ENCODE measurements at places on chromosomes 5 and 9.

- DNase-seq, result no peak
Observed at GRCh38 chr5:92337772-92338234, 954.7 kb upstream of the ARRDC3 start.

DNA sequence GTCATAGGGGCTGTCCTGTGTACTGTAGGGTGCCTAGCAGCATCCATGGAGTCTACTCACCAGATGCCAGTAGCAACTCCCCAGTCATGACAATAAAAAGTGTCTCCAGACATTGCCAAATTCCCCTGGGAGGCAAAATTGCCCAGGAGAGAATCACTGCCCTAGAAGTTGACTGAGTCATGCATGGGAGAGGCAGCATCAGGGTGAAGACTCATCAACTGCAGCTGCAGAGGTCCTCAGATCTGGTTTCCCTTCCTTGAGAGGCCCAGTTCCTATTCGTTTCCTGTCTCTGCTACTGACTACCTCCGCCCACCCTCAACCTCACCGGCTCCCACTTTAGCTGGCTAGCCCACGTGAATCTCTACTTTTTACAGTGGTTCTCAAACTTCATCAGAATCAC lies 88.6 kb upstream of the AGXT2 start:
- DNase-seq, result peak; percentile 68

DNA sequence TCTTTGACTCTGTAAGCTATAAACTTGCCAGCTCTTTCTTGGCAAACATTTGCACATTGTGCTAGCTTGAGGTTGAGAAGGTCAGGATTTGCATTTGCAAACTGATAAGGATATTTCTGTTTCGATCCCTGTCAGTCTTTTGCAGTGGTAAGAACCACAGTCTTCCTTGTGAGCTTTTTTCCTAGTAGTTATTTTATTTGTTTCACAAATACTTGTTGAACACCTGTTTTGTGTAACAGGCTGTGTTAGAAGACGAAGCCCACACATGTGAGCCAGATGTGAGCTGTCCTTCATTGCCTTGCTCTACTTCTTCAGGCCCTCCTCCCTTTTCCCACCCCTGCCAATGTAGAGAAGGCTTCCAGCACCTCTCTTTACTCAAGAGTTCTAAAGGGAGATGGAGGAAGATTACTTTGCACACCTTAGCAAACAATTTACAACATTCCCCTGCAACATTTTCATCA lies 327.0 kb upstream of the KLF4 start:
- DNase-seq, result no peak

- no peak for DNase-seq
Observed at GRCh38 chr5:126359884-126360283, 63.3 kb upstream of the GRAMD2B start.

DNA sequence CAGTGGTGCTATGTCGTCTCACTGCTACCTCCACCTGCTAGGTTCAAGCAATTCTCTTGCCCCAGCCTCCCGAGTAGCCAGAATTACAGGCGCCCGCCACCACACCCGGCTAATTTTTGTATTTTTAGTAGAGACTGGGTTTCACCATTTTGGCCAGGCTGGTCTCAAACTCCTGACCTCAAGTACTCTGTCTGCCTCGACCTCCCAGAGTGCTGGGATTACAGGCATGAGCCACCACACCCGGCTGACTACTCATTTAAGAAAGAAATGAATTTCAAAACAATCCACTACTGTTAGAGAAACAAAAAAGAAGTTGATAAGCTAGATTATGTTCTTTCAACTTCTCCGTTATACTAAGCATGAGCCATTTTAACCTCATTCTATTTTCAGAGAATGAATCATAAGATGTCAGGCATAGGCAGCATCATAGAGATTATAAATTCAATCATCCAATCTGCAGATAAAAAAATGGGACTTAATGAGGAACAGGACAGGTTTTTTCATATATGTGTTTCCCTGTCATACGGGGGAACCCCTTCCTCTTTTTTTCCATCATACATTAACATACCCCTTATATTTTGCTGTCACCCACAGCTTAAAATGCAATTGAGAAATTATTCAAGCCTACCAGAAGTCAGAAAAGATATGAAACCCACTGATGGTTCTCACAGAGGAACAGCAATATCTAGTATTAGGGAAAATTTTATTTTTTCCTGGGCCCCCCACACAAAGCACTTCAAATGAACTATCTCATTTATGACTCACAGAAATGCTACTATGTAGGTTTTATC lies 26.5 kb upstream of the ADRB2 start:
- DNase-seq, result no peak

- no peak for DNase-seq
Observed at GRCh38 chr5:41526699-41527098, 16.3 kb upstream of the PLCXD3 start.

- DNase-seq, result no peak
Observed at GRCh38 chr5:43456556-43456955, 27.1 kb downstream of the TMEM267 start.

- no peak for DNase-seq
Observed at GRCh38 chr5:14486996-14487896, 94.3 kb upstream of the OTULINL start.

GRCh38 chr5:177131352-177132135 lies 2.0 kb upstream of the NSD1 start:
- DNase-seq, result no peak

DNA sequence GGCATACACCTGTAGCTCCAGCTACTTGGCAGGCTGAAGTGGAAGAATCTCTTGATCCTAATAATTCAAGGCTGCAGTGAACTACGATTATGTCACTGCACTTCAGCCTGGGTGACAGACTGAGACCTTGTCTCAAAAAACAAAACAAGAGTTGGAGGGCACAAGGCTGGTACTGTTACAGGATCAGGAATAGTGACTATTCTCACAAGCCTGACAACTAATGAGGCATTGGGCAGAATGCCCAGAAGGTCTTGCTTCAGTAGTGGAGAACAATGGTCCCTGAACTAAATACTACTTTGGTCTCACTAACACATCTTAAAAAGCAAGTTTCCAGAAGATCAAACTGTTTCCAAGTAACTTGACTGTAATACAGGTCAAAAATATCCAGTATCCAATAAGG lies 182.9 kb upstream of the RFX3 start:
- no peak for DNase-seq

- no peak for DNase-seq
Observed at GRCh38 chr5:38443390-38443789, 113.1 kb downstream of the LIFR start.

GRCh38 chr9:109771796-109772531 lies 8.0 kb upstream of the PALM2AKAP2 start:
- DNase-seq, result no peak

GRCh38 chr9:129494113-129494789 lies 126.7 kb downstream of the C9orf50 start:
- no peak for DNase-seq

DNA sequence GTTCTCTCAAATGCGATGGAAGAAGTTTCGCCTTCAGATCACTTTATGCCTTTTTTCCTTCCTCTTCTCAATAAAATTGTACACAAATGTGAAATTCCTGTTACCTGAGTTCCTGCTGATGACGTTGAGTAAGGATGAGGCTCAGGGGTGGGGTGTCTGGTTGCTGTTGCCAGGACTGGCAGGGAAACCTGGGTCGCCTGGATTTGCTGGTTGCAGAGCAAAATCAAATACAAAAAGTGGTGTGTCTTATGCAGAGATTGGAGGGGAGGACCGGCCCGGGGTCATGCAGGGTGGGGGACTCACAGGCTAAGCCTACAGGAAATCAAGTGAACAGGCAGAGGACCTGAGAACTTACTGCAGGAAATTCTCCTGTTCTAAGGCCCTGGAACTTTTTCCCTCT lies 39.2 kb downstream of the ANXA2R start:
- no peak for DNase-seq

- no peak for DNase-seq
Observed at GRCh38 chr5:64595031-64595855, 89.4 kb downstream of the RGS7BP start.

DNA sequence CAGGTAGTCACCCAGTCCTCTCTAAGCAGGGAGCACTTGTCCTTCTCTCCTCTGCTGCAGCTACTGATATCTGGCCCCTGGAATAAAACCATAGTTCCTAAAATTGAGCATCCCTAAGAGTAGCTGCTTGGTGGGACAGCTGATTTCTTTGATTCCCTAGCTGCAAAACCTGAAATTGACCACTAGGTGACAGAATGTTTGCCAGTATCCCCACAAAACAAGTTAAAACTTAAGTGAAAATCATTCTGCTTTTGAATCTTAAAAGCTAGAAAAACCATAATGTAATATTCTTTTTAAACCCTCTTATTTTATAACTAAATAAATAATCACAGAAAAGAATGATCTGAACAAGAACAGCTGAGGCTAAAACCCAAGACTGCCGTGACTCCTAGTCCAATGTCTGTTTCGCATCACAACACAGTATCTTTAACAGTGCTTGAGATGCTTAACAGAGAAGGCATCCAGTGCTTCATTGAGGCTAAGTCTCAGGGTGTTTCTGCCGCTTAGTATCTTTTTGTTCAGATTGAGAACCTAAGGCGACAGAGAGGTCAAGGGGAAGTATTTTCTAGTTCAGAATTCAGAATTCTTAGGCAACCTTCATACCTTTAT lies 24.4 kb upstream of the TAL2 start:
- DNase-seq, result no peak

GRCh38 chr5:140113180-140113698 lies 670 bp upstream of the PURA start:
- peak; percentile 44 for DNase-seq

- no peak for DNase-seq
Observed at GRCh38 chr9:113503613-113504211, 40.2 kb downstream of the RGS3 start.

GRCh38 chr9:92954049-92954861 lies 6.9 kb downstream of the FGD3 start:
- DNase-seq, result peak; percentile 90

DNA sequence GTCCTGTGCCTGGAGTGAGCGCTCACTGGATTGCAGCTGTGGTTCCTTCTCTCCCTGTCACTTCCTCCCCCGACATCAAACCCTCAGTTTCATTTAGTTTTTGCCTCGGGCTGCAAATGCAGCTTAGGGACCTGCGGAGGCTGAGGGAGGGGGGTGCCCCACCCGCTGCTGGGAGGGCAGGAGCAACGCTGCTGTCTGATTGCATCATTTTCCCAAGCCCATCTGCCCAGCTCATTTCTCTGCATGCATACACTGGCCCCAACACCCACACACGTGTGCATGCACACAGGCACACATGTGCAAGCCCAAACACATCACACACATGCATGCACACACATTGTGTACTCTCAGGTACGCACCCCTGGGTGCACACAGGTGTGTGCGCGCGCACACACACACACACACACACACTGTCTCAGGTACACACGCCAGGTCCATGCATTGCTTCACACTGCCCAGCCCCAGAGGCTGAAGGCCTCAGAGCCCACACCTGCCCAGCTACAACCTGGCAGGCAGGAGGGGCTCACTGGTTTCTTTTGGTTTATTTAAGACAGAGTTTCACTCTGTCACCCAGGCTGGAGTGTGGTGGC lies 3.4 kb downstream of the ASS1 start:
- DNase-seq, result peak; percentile 78

GRCh38 chr5:9409413-9409960 lies 136.4 kb downstream of the SEMA5A start:
- no peak for DNase-seq

GRCh38 chr9:120755810-120756434 lies 37.3 kb downstream of the FBXW2 start:
- peak; percentile 64 for DNase-seq

DNA sequence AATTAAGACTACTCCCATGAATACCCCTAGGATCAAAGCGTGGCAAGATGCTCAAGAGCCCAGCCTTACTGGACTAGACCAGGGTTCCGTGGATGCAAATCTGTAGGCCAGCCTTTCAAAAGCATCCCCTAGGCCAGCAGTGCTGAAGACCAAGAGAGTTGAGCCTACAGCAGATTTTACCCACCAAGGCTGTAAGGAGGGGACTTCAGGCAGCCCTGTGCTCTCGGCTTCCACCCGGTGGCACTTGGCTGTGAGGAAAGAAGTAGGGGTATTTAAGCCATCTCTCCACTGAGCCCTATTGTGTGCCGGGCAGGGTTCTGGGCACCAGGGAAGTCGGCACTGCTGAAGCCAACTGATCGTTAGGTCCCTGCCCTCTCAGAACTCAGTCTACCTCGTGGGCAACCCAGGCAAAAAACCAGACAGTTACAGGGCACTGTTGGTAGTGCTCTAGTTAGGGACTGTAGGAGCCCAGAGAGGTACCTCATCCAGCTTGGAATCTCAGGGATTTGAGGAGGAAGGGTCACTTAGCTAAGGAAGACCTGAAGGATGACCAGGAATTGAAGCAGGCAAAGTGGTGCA lies 25.5 kb downstream of the TCF7 start:
- peak; percentile 2 for DNase-seq

GRCh38 chr5:152102057-152102456 lies 177.4 kb upstream of the GLRA1 start:
- DNase-seq, result no peak

GRCh38 chr5:22557251-22557650 lies 295.9 kb downstream of the CDH12 start:
- no peak for DNase-seq

- peak; percentile 47 for DNase-seq
Observed at GRCh38 chr9:126500600-126501382, 112.9 kb upstream of the LMX1B start.

DNA sequence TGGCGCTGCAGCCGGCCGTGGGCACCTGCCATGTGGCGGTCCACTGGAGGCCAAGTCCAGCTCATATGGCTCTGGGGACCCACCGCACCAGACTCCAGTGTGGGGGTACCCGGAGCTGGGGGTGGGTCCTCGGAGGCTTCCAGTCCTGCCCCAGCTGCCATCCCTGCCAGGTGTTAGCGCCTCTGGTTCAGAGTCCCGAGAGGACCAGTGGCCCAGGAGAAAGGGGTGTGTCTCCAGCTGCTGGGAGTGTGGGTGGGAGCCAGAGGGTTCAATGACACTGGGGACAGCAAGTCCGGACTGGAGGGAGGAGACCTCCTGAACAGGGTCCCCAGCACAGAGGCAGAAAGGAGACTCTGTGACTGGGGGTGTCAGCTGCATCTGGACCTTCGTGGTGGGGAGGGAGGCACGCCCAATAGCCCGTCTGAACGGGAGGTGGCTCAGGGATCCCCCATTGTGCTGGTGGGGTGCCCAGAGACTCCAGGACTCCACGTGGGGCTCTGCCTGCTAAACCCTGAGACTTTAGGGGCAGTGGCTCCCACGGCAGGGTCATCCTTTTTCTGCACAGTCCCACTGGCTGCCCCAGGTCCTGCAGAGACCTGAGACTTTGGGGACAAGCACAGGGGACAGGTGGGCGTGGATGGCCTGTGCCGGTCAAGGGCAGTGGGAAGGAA lies 2.4 kb upstream of the AHRR start:
- no peak for DNase-seq

GRCh38 chr9:18362901-18363685 lies 110.9 kb upstream of the ADAMTSL1 start:
- no peak for DNase-seq

GRCh38 chr5:672329-673160 lies 20.6 kb downstream of the TPPP start:
- peak; percentile 39 for DNase-seq

- no peak for DNase-seq
Observed at GRCh38 chr5:91277093-91277626, 106.0 kb downstream of the ARRDC3 start.

GRCh38 chr5:62144401-62145022 lies 161.5 kb upstream of the KIF2A start:
- no peak for DNase-seq

All from DND-41 (cell line).